ENCODE measurements at places on chromosomes 2 and 18.

DNA sequence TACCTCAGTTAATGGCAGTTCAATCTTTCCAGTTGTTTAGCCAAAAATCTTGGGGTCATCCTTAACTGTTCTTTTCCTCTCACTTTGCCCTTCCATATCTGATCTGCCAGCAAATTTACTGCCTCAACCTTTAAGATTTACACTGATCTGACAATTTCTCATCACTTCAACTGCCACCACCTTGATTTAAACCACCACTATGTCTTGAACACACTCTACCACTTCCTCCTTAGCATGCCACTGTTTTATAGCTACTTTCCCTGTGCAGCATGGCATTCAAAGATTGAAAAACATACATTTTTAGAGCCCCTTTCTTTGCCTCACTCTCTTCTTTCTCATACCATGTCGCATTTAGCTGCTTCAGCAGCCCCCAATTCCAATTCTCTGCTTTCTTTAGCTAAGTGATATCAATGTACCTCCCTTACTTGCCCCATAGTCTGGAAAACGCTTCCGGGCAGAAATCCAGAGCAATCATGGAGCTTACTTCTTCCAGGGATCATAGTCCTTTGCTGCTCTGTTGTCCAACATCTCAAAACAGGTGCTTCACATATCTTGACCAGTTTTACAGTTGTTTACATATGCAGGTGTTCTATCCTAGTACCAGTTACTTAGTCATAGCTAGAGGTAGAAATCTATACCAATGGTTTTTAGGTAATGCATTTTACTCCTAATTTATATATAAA is 10.9 kb downstream of the PGAP1 start:
- no peak for DNase-seq

DNA sequence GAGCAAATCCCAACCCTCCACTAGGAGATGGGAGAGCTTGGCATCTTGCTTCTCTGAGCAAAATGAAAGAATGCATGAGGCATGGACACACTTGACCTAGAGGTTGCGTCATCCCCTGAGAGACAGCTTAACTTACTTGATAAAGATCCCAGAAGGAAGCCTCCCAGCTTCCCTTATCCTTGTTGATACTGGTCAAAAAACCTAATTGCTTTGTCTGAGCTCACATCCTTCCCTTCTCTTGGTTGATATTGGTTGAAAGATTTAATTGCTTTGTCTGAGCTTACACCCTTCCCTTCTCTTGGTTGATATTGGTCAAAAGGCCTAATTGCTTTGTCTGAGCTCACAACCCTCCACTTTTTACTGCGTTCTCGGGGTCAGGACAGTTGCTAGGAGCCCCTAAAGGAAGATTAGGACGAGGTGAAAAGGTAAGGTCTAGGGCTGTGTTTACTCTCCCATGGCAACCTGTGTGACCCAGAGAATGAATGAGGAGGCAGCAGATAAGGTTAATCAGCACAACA is 12.2 kb upstream of the BOD1L2 start:
- no peak for DNase-seq

GRCh38 chr2:120876526-120877280 is 141.0 kb downstream of the GLI2 start:
- no peak for DNase-seq

GRCh38 chr2:53856272-53856671 is 3.5 kb downstream of the GPR75 start:
- DNase-seq, result no peak

GRCh38 chr2:59462422-59463197 is 1090.8 kb downstream of the BCL11A start:
- no peak for DNase-seq

GRCh38 chr2:25062511-25062917 is 20.6 kb downstream of the EFR3B start:
- no peak for DNase-seq

DNA sequence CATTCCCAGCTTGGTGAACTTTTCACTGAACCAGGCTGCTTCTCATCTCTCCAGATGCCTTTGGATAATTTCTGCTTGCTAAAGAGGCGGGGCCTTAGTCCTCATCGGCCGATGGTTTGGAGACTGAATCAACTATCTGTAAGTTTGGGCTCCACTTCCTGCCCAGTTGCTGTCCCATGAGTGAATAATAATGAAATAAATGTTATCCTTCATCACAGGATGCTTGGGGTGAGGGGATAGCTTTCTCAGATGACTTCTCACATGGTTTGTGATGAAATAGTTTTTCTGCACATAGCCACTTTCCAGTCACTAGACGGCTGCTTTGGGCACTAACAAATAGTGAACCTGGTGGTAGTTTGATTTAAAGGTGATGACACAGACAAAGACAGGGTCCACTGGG is 376.6 kb upstream of the TRIB2 start:
- peak; percentile 86 for DNase-seq

- DNase-seq, result no peak
These were observed 197.5 kb upstream of the RAB6C start for GRCh38 chr2:129781749-129782632.

- peak; percentile 52 for DNase-seq
These were observed 86.5 kb upstream of the EPB41L3 start for GRCh38 chr18:5630057-5630899.

- DNase-seq, result no peak
These were observed 80.4 kb downstream of the MYOM1 start for GRCh38 chr18:3139406-3139805.

GRCh38 chr2:98300141-98300874 is 45.9 kb upstream of the CNGA3 start:
- DNase-seq, result no peak

- no peak for DNase-seq
These were observed 180.6 kb downstream of the ATAD2B start for GRCh38 chr2:23746141-23746863.

DNA sequence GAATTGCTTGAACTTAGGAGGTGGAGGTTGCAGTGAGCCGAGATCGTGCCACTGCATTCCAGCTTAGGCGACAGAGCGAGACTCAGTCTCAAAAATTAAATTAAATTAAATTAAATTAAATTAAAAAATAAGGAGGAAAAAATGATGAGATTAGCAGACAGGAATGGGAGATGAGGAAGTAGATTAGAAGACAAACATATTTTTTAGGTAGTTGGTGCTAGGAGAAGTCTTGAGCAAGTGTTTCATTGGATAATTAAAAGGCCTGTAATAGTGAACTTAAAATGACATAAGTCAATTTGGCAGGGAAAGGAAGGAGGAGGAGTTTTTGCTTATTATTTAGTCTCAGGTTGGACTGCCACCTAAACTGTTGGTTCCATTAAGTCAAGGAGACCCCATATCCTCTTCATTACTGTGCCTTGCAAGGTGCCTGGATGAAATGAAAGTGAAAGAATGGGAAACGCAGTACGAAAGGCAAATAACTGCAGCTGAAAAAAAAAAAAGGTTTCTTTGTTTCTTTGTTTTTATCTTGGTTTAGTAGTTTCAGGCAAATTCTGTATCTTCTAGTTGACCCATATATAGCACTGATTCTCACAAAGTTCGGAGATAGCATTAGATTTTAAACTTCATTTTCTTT is 162.0 kb downstream of the SLC8A1 start:
- no peak for DNase-seq

GRCh38 chr2:166091439-166091838 is 36.4 kb downstream of the SCN1A start:
- no peak for DNase-seq

- DNase-seq, result no peak
These were observed 31.8 kb downstream of the BCL11A start for GRCh38 chr2:60521626-60522025.

DNA sequence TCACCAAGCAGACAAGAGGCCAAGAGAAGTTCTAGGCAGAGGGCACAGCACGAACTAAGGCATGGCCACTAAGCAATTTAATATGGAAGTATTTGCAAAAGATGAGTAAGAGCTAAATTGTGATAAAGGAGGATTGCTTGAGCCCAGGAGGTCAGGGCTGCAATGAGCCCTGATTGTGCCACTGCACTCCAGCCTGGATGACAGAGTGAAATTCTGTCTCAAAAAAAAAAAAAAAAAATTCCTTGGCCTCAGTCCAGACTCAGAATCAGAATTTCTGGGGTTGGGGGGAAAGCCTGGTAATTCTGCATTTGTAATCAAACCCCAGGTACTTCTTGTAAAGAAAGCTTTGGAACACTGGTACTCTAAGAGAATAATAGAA is 46.8 kb upstream of the RTN4 start:
- DNase-seq, result no peak

DNA sequence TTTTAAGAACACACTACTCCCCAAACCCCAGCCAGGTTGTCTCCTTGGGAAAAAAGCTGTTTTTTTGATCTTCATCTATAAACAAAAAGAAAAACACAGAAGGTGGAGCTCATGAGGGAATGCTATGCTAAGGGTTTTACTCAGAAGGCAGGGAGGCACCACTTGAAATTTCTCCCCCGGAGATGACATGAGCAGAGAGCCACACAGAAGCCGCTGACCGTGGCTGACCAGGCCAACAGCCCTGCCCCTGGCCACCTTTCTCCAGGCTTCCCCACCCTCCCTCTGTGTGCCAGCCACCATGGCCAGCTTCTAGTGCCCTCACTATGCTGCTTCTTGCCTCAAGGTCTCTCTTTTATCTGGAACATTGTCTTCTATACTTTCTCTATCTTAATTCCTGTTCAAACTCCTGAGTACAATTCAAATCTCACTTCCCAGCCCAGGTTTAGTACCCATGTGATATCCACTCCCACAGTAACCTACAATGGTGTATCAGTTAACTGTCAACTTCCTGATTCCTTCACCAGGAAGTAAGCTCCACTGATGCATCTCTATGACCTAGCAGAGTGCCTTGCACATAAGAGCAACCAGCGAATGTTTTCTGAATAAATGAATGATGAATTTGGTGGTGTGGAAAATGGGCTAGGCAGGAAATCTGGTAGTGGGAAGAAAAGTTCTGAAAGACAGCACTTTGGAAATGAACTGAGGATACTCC is 15.3 kb downstream of the LAPTM4A start:
- DNase-seq, result no peak

GRCh38 chr2:69995511-69995910 is 34.1 kb upstream of the ASPRV1 start:
- no peak for DNase-seq

DNA sequence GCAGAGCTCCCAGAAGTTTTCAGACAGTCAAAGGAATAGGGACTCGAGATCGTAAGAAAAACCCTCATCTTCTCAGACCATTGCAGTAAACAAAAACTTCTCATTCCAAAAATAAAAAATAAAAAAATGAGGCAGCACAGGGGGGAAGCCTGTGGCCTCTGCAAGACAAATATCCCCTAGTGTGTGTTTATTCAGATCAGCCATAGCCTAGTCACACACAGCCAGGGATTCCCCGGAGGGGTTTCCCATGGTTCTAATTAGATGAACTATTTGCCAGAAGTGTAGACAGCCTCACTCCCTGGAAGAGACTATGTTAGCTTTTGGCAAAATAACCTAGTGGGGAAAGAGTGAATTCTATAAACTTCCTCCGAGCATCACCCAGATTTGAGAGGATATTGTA is 122.9 kb upstream of the KLF7 start:
- DNase-seq, result peak; percentile 64

GRCh38 chr2:109452318-109453305 is 161.2 kb downstream of the SEPTIN10 start:
- no peak for DNase-seq

DNA sequence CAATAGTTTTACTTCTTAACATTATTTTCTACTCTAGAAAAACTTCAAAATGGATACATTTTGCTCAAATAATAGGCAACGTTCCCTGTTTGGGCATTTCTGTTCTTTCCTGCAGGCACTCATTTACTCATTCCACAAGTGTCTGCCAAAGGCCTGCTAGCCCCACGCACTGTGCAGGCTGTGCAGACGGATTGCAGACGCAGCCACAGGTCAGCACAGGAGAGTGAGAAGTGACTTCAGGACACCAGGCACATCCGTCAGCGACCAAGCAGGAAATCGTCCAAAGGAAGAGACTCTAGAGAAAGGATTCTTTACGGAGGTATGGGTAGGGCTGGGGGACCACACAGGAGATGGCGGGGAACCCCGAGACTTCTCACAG is 103.0 kb upstream of the AGAP1 start:
- DNase-seq, result no peak

DNA sequence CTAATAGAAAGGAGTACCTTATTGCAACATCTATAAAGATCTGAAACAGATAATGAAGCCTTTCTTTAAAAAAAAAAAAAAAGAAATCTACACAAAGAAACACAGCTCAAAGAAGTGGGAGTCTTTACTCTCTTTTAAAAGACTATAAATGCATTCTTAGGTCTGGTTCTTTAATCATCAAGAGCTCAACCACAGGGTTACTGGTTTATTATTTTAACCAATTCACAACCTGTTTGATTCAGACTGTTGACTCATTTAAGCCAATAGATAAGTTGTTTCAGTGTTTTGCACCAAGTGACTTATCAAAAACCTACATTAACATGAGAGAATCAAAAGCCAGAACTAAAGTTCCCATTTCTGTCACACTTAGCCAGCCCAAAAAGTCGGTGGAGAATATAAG is 93.1 kb downstream of the TCF4 start:
- peak; percentile 69 for DNase-seq

GRCh38 chr18:55699233-55699765 is 111.3 kb upstream of the TCF4 start:
- DNase-seq, result no peak

- DNase-seq, result peak; percentile 57
These were observed 91.1 kb upstream of the SKOR2 start for GRCh38 chr18:47342566-47342965.

GRCh38 chr2:208315081-208315788 is 49.2 kb downstream of the PIKFYVE start:
- DNase-seq, result peak; percentile 42

GRCh38 chr2:30248791-30249190 is 17.5 kb downstream of the LBH start:
- no peak for DNase-seq

GRCh38 chr18:30971338-30971956 is 71.1 kb downstream of the DSC3 start:
- DNase-seq, result peak; percentile 22

GRCh38 chr2:53104263-53104662 is 663.3 kb upstream of the CHAC2 start:
- DNase-seq, result peak; percentile 69

DNA sequence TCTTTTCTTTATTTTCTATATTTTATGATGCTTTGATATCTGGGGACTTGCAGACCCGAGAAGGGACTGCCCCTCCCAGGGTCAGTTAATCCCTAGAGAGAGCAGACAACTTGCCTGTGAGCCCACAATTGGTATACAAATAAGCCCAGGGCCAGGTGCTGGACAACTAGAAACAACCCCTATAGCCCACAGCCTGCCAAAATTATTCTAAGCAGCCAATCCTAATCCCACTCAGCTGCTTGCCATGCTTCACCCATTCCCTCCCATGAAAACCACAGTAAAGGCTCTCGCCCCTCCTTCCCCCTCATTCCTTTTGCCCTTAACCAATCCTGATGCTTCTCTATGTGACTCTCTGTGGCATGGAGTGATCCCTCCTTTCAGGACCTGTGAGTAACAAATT is 380.7 kb downstream of the RBM43 start:
- DNase-seq, result no peak

GRCh38 chr2:108884619-108885018 is 98.0 kb downstream of the CCDC138 start:
- DNase-seq, result no peak

Measured in fibroblast of skin of back (primary cell).